ENCODE measurements at places on chromosomes 11 and 22. TPM values are rescaled to one million over a fixed set of nuclear protein-coding genes. Genes with fewer than 3 reads are reported as not detected.

DNA sequence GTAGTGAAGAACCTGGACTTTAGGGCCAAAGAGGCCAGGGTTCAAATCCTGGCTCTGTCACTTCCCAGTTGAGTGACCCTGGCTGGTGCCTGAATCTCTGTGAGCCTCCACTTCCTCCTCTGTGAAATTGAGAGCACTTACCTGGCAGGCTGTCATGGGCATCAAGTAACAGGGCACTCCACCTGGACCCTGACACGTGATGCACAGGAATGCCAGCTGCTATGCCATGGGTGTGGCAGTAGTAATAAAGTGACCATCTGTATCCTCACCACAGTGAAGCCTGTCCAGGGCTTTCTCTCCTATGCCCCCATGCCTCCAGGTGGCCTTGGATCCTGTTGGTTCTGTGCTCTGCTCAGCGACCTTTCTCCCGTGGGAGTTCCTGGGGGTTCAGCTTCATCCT, 29.8 kb upstream of the PPP6R3 start:
- no peaks in the 10 kb centered on the region for H3K4me1 ChIP-seq
- no peaks in the 10 kb centered on the region for H3K27me3 ChIP-seq
- DNase-seq, result no peak
- H3K4me3 ChIP-seq, result no peak overlapping the region
- H3K27ac ChIP-seq, result no peak overlapping the region

DNA sequence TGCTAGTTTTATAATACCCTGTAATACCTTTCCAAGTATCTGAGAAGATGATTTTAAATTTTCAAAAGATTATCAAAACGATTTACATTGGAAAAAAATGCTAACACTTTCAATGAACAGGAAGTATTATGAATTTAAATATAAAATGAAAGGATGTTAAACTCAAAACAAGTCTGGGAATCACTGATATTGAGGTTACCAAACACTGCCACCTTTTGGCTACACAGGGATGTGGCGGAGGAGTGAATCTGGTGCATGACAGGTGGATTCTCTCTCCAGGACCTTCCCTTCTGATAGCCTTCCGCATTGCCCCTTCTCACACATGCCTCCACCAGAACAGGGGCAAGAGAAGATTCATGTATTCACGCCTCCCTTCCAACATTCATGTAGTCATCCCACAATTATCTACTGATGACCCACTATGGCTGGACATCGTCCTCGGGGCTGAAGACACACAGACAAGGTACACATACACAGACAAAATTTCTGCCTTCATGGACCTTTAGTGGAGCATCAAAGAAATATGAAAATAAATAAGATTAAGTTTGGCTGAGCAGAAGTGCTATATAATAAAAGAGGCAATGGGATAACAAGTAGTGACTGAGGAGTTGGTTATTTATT, 34.7 kb downstream of the ATG16L2 start:
- no peaks in the 10 kb centered on the region for H3K27me3 ChIP-seq
- H3K4me1 ChIP-seq, result no peaks in the 10 kb centered on the region
- no peak for DNase-seq
- no peak overlapping the region for H3K27ac ChIP-seq
- H3K36me3 ChIP-seq, result no peaks in the 10 kb centered on the region

DNA sequence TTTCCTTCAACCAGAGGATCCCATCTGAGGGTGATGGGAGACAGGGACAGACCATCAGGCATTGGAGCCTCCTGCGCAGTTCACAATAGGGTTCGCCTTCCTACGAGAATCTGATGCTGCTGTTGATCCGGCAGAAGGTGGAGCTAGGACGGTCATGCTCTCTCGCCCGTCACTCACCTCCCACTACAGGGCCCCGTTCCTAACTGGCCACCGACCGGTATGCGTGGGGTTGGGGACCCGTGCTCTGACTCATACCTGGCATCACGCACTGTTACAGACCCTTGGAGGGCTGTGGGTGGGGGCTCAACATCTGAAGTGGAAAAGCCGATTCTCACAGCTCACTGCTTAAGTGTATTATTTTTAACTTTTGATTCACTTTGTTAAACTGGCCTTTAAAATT, 402.3 kb downstream of the BRD1 start:
- H3K4me1 ChIP-seq, result no peaks in the 10 kb centered on the region
- H3K27me3 ChIP-seq, result no peaks in the 10 kb centered on the region
- no peaks in the 10 kb centered on the region for H3K36me3 ChIP-seq
- no peak for DNase-seq

DNA sequence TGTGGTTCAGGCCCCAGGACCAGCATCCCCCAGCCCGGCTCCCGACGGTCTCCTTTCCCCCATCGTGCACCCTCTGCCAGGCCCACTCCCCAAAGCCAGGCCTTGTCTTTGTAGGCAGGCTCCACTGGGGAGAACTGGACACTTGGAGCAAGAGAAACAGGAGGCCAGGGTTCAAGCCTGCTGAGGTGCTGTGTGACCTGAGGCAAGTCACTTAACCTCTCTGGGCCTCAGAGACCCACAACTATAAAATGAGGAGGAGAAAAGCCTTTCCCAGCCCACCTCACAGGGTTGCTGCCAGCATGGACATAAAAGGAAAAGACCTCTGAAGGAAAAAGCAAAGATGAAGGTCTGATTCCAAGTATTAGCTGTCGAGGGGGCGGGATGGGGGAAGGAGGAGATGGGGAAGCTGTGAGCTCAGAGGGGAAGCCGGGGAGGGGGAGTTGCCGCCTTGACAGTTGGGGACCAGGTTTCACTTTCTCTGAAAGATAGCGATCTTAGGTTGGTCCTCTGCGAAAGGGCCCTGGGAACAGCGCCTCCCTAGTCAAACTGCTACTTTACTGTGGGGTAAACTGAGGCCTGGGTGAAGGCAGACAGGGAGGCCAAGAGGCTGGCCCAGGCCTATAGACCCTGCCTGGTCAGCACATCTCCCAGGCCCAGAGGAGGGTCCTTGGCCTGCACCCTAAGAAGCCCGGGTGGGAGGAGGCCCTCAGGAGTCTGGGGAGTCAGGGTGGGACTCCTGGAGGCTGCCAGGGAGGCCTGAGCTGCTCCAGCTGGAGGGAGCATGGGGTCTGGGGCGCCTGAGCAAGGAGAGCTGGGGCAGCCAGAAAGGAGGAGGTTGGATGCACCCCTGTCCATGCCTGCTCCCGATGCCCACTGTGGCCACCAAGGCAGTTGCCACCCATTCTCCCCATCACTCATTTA, 991 bp upstream of the OSM start:
- DNase-seq, result no peak
- no peak overlapping the region for H3K27ac ChIP-seq
- H3K4me1 ChIP-seq, result peaks cover 4% of the 10 kb centered on the region
- no peaks in the 10 kb centered on the region for H3K36me3 ChIP-seq
- H3K27me3 ChIP-seq, result no peaks in the 10 kb centered on the region

- no peaks in the 10 kb centered on the region for H3K27me3 ChIP-seq
- no peak for DNase-seq
- H3K4me1 ChIP-seq, result peaks cover 17% of the 10 kb centered on the region
- no peaks in the 10 kb centered on the region for H3K36me3 ChIP-seq
Measured at GRCh38 chr22:42957958-42958357, 57.0 kb downstream of the PACSIN2 start.

GRCh38 chr11:65338676-65339075, 5.0 kb downstream of the DPF2 start:
- no peak overlapping the region for H3K4me3 ChIP-seq
- H3K27ac ChIP-seq, result no peak overlapping the region
- no peaks in the 10 kb centered on the region for H3K36me3 ChIP-seq
- H3K27me3 ChIP-seq, result no peaks in the 10 kb centered on the region
- no peak for DNase-seq
- H3K4me1 ChIP-seq, result peaks cover 12% of the 10 kb centered on the region

- no peak overlapping the region for H3K4me3 ChIP-seq
- H3K27me3 ChIP-seq, result no peaks in the 10 kb centered on the region
- no peaks in the 10 kb centered on the region for H3K4me1 ChIP-seq
- H3K36me3 ChIP-seq, result no peaks in the 10 kb centered on the region
Measured at GRCh38 chr11:66919923-66920322, 38.3 kb downstream of the PC start.

CLDN5 gene
- total RNA-seq, result 29.2 TPM

IPO7 gene
- 51.7 TPM for total RNA-seq

BACE1 gene
- 32.5 TPM for total RNA-seq
